ENCODE measurements at places on chromosomes 12 and 14.
A peak's percentile ranks its signal among the peaks of the same experiment; 100 is the strongest.

DNA sequence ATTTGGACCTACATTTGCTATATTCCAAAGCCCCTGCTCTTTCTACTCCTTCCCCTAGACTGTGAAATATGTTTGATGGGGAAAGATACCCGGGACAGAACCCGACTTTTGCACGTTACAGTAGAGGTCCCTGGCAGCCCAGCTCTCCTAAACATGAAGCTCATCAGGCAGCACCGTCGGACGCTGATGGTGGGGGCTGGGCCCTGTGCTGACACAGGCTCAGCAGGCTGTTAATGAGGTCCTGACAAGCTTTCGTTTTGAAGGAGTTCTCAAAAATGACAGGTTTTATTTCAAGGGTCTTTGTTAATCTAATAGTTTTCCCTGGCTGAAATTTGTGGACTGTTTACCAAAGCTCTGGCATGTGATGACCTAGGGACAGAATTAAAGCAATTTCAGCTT is 102.3 kb downstream of the SLC25A47 start:
- no peak for DNase-seq

DNA sequence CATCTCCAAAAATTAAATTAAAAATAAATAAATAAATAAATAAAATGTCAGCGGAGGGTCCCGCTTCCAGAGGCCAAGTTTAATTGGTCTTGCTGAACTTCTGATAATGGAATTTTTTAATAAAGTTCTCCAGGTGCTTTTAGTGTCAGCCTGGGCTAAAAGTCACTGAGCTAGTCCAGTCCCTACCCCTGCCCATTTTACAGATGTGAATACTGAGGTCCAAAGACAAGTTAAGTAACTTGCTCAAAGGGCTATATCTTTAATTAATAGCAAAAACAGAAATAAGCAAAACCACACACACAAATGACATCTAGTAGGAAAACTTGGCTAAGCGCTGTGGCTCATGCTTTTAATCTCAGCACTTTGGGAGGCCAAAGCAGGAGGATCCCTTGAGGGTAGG is 5.6 kb upstream of the RFC5 start:
- no peak for DNase-seq

DNA sequence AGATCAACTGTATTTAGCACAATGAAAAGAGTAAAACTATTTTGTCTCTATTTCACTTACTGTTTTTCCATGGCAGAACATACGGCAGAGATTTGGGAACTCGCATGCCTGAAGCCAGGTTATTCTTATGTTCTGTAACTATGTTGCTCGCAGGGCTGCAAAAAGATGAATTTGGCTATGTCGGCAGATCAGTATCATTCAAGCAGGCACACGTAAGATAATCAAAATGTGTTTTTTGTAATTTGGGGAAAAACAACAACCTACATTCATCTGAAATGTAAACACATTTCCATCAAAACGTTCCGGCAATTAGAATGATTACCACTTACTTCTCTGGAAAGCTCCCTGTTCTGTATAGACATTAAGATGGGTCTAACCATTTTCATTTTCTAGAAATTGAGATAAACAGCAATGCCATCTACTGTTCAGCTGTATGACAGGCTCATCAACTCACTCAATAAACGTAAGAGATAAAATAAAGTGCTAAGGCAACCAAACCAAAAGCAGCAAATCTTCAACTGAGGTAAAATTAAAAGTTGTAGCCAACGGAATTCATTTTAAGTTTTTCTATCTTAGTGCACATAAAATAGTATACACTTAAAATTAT is 13.0 kb downstream of the GTSF1 start:
- no peak for DNase-seq

- no peak for DNase-seq
These were observed 34.1 kb downstream of the SMUG1 start for GRCh38 chr12:54154681-54155186.

GRCh38 chr14:54711812-54712464 is 145.0 kb downstream of the SAMD4A start:
- no peak for DNase-seq

DNA sequence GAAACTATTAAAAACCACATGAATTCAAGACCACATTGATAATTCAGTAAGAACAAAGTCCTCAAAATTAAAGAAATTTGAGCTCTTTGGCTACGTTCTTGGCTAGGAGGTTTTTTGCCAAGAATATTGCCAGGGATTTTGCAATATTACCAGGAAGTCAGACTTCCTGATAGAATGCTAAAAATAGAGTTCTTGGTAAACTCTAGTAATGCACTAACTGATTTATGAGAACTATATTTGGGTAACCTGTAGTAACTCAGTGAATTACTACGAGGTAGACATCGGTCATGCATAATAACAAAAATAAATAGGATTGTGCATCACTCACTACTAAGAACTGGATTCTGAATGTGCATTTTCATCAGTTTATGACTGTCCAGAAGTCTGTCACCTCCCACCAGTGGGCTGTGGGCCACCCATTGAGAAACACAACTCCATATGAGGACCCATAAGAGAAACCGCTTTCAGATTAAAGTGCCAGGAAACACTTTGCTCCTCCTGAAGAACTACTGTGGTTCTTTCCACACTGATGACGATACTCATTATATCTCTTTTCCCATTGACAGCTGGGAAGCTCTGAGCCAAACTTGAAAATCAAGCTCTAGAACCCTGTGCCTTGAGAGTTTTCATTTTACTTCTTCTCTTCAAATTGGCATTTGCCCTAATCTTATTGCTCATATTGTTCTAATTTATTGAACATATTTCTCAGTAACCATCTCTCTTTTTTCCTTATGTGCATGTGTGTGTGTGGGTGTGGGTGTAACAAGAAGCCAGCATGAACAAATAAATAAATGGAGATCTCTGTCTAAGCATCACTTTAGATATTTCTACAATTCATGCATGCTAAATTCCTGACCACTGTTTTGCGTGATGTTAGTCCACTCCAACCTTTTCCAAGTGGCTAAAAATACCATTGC is 116.6 kb downstream of the BCL11B start:
- no peak for DNase-seq

DNA sequence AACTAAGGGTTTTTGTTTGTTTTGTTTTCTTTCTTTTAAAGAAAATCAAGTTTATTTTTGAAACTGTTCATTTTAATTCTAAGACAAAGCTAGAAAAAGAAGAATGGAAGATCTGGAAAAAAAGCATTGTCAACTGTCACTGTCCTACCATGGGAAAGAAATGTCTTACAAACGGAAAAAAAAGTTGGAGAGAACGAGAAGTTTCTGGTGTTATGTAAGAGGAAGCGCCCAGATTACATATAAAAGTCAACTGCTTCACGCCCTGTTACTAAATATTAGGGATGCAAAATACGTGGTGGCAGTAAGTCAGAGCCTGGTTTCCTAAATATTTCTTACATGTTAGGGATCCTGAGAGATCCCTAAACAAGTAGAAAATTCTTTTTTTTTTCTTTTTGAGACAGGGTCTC is 14.3 kb upstream of the FBXL14 start:
- DNase-seq: no peak

- no peak for DNase-seq
These were observed 182.9 kb upstream of the SLC38A2 start for GRCh38 chr12:46555406-46555852.

DNA sequence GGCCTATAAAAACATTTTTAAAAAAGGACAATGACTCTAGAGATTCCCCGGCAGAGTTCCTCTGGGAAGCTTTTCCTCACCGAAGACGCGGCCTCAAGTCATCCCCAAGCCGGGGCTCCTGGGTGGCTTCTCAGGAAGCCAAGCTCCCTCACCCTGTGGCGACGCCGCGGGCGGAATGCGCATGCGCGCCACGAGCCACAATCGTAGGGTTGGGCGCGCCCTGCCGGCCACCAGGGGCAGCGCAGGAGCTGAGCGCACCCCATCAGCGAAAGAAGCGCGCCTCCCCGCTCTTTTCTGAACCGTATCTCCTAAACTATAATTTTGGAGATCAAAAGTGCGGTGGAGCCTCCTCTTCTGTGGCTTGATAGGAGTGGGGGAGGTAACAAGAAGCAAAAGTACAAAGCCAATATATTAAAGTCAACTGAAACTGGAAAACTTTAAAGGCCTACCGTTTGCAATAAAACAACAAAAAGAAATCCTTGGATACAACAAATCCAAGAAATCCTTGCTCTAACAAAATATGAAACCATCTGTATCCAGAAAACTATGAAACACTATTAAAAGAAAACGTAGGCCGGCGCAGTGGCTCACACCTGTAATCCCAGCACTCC is 17.4 kb upstream of the CHFR start:
- peak; percentile 80 for DNase-seq

- DNase-seq: no peak
These were observed 2.3 kb upstream of the PLEKHA5 start for GRCh38 chr12:19127270-19127669.

- no peak for DNase-seq
These were observed 40.5 kb downstream of the DLK1 start for GRCh38 chr14:100767003-100767787.

DNA sequence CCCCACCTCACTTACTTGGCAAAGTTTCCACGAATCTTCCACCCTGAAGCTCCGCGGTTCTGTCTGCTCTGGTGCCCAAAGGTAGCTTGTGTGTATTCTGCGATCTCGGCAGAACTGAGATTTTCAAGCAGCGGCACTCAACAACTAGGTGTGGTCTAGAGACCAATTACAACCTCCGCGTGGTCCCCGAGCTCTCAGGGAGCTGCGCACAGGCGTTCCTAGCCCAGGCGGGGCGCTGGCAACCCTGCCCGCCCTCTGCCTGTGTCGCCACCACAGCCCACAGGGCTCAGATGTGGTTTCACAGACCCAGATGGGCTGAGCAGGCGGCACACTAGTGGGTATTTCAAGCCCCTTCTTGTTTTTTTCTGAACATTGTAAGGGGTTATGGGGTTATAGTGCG is 1.5 kb upstream of the DIABLO start:
- no peak for DNase-seq
